ENCODE measurements at places on chromosomes 7 and 10.

GRCh38 chr10:3834404-3834803, 49.4 kb upstream of the KLF6 start:
- DNase-seq, result no peak

GRCh38 chr10:52778511-52779392, 6.2 kb upstream of the MBL2 start:
- peak; percentile 26 for DNase-seq

GRCh38 chr7:141167381-141167964, 93.6 kb downstream of the TMEM178B start:
- no peak for DNase-seq

DNA sequence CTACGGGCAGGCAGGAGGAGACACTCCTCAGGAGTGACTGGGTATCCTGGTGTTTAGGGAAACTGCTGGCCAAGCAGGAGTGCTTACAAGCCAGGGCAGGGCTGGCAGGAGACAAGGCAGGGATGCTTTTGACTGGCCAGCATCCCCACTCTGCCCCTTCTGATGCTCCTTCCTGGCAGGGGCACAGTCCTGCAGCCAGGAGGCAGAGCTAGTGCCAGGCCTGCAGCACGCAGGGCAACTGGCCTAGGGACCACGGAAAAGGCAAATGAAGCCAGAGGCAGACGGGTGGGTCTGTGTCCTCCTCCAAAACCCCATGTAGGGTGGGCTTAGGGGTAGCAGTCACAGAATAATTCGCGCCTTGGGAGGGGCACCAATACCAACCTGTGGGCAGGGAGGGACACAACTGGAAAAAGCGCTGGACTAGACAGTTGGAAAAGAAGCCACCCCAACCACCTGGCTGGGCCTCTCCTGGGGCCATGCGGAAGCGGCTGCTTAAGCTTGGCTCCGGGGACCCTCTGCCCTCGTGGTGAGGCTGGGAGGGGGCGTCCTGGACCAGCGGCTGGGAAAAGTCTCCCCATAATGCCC, 4.8 kb downstream of the IMPDH1 start:
- peak; percentile 37 for DNase-seq

- DNase-seq, result no peak
Observed at GRCh38 chr10:29736366-29737073, 101.7 kb upstream of the SVIL start.

DNA sequence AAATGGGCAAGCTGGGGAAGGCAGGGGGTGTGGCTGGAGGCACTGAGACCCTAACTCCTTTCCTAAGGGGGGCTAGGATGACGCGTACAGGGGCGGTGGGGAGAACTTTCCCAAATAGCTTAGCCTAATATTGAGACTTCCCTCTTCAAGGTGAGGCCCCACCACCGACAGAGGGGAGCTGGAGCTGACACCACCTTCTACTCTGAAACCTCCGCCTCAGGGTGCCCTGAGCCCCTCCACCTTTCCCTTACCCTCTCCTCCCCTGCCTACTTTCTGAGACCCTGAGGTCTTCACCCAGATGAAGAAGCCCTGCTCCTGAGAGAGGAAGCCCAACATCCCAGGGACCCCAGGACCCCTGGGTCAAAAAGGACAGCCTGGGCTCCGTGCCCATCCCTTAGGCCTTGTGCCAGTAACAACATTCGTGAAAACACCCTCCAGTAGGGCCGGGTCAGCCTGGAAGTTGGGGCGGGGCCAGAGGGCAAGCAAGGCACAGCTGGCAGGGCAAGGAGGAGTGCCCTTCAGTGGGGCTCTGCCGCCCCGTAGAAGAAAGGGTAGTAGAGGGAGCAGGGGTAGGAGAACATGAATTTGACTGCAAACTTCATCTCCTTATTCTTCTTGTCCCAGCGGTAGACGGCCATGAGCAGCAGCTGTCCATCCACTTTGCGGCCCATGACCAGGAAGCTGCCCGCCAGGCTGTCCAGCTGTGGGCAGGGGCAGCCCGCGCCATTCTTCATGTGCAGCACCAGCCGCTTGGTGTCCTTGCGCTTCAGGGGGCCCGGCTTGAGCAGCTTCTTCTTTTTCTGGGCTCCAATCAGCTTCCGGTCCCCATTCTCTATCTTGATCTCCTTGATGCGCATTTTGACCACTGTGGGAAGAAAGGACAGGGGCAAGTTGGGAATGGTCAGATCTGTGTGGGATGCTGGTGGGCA, 4.5 kb downstream of the SFRP5 start:
- no peak for DNase-seq

GRCh38 chr10:16948361-16948760, 131.1 kb upstream of the RSU1 start:
- no peak for DNase-seq

DNA sequence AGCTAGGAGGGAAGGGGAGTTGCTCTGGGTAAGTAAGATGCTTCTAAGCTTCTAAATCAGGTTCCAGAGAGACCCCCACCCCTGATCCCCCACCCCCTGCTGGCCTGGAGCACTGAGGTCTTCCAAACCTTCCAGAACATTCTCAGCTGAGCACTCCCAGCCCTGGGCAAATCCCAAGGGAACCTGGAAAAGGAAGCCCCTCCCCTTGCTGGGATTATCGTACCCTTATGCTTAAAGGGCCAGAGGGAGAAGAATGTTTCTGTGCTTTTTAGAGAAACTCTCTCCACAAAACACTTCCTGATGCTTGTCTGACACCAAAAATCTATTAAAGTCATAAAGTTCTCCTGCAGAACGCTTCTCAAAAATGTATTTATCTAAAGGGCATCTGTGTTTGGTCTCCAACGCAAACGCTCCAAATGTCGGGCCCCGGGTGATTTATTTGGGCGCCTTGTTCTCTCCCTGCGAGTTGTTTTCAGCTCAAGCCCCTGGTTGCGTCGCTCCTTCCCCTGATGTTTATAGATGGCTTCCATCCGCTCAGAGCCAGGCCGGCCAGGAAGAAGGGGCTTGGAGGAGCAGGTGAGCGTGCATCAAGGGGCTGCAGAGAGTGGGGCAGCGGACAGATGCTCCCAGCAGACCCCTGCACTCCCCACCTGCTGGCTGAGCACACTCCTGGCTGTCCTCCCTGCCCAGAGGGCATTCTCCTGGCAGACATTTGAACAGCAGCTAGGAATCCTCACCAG, 8.2 kb upstream of the RET start:
- DNase-seq, result no peak

DNA sequence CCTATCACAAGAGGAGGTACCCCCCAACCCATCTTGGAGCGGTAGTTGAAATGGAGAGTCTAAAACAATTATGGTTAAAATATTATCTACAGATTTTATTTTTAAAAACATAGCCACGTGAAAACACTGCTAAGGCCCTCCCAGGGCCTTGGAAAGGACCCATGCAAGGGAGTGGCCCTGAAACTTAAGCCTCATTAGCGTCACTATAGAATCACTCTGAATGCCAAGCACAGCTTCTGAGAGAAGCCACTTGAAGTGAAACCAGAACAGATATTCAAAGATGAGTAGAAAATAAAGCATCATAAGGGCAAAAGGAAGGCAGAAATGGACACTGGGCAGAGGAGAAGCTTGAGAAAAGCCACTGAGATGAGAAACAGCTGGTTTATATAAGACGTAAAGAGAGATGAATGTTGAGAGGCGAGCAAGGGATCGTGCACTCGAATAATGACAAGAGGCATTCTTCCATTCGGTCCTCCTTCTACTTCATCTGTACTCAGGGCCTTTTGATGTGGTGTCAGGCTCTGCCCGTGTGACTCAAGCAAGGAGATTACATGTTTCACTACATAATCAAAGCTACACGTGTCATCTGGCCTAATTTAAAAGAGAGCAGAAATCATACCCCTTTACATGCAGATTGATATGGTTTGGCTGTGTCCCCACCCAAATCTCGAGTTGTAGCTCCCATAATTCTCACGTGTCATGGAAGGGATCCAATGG, 33.4 kb upstream of the SLC39A12 start:
- no peak for DNase-seq

DNA sequence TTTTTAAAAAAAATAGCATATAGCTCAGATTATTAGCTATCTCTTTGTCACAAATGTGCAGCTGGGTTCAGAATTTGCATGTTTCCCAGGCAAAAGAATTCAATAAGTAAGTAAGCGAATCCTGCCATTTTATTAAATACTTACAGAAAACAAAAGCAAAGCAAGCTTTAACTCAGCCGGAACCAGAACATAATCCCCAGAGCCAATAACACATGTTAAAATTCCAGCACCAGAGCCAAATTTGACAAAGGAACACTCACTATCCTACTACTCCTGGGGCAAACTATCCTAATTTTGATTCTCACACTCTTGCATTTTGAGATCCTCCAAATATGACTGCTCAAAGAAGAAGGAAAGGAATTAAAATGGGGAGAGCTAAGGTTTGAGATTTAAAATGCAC, 32.6 kb downstream of the LRRTM3 start:
- DNase-seq, result no peak

DNA sequence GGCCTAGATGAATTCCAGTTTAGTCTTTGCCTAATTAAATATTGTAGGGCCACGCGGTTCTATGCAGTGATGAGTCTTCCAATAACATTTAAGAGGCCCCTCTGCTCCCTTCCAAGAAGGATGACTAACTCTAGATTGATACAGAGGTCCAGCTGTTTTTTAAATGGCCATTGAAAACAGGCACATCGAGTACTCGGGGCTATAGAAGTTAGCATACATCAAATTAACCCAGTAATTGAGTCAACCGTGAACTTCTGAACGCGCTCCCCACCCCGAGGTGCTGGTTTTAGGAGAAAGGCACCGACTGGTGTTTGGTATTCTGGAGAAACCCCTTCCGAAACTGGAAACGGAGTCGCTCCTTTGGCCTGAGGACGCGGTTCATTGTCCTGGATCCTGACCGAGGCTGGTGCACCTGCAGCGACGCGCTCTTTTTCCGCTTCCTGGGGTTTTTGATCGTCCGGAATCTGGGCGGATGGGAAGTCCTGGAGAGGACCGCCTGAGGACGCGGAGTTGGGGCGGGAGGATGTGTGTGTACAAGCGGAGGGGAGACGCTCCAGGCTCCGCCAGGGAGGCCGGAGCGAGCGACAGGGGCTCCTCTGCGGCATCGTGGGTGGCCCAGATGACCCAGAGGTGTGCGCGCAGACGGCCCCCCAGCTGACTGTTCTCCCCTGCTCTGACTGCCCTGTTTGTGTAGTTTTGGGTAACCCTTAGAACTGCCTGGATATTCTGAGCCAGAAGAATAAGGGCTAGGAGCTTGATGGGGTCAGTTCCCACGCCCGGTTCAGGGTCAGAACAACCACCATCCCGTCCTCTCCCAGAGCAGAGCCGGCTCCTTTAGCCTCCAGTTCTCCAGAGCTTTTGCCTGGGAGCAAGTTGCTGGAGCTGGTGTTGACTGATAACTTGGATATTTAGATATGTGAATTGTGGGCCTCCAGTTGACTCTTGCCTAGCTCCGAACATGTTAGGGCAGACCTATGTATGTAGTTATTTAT, 711 bp downstream of the FAM221A start:
- peak; percentile 27 for DNase-seq

- no peak for DNase-seq
Observed at GRCh38 chr10:92419740-92420545, 129.0 kb downstream of the MARCHF5 start.
